Lung microvascular endothelial cell (primary cell): ENCODE measurements at places on chromosomes 4 and X. TPM values are rescaled to one million over a fixed set of nuclear protein-coding genes. Genes with fewer than 3 reads are reported as not detected.

- DNase-seq: no peak
Measured at GRCh38 chr4:109025471-109026076, 262.7 kb upstream of the ETNPPL start.

GRCh38 chr4:23904639-23905071 lies 14.8 kb upstream of the PPARGC1A start:
- no peak for DNase-seq

DNA sequence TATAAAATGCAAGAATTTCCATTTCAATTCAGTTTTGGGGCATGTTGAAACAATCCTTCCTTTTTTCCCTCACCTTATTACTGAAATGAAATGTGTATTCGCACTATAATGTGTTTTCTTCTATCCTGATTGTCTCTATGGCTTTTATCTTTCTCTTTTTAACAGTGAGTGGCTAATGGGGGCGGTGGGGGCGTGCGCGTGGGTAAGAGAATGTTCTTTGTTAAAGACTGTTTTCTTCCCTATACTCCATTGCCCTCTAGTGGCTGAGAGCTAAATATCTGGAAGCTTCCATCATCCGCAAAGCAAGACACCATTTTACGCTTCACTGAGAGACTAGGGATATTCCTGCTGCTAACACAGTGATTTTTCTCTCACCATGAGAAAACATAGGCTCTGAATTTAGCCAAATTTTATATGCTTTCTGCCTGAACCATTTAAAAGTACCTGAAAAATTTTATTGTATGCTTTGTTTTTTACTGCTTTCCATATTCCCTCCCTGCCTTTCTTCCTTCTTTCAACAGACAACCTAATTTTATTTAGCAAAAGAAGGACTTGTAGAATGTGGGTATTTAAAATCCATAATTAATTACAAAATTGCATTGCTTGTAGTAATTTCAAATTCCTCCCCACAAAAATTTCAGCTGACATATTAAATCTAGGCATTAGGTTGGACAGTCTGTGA lies 194.0 kb downstream of the GASK1B start:
- DNase-seq: peak; percentile 73

GRCh38 chr4:48681856-48682255 lies 98.2 kb downstream of the FRYL start:
- DNase-seq: peak; percentile 71

Gene FGA
- total RNA-seq: not detected in 2 replicates

- DNase-seq: no peak
Measured at GRCh38 chrX:119991005-119991787, 47.6 kb upstream of the NKAP start.

Gene CENPE
- 1.8 and 10.2 TPM in 2 replicates for total RNA-seq

Gene TMEM185A
- total RNA-seq: 12.7 and 16.8 TPM in 2 replicates

GRCh38 chrX:136880003-136880451 lies 498 bp downstream of the RBMX start:
- peak; percentile 33 for DNase-seq

Gene SAT1
- total RNA-seq: 85.7 and 147 TPM in 2 replicates

- DNase-seq: no peak
Measured at GRCh38 chr4:182242787-182243186, 415 bp upstream of the TENM3 start.

Gene GLRA2
- total RNA-seq: not detected in 2 replicates

GRCh38 chr4:168384437-168385141 lies 66.0 kb upstream of the DDX60 start:
- peak; percentile 61 for DNase-seq

- no peak for DNase-seq
Measured at GRCh38 chrX:70427365-70427764, 4.3 kb downstream of the GDPD2 start.

Gene NSUN7
- not detected in 2 replicates for total RNA-seq

DNA sequence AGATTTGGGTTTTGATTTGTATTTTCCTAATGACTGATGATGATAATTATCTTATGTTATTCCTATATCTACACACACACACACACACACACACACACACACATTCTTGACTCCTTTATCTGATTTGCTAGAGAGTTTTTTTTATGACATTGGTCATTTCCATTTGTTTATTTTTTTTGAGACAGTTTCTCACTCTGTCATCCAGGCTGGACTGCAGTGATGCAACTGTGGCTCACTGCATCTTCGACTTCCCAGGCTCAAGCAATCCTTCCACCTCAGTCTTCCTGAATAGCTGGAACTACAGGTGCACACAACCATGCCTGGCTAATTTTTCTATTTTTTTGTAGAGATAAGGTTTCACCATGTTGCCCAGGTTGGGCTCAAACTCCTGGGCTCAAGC lies 6.7 kb downstream of the ZNF81 start:
- no peak for DNase-seq

Gene EFHC2
- not detected in 2 replicates for total RNA-seq

DNA sequence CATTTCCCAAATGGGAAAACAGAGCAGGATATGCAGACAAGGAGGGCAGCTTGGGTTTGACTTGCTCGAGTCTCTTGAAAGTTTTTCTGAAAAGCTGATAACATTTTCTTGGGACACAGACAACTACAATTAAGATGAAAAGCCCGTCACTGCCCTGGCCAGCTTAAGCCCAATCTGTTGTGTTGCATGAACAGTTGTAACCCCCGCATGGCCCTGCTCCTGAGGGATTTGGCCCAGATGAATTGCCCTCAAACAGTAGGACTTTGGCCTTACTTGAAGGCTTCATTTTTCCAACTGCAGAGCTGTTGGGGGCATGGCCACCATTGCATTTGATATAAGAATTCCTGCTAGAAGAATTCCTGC lies 40.5 kb upstream of the MGST2 start:
- no peak for DNase-seq

DNA sequence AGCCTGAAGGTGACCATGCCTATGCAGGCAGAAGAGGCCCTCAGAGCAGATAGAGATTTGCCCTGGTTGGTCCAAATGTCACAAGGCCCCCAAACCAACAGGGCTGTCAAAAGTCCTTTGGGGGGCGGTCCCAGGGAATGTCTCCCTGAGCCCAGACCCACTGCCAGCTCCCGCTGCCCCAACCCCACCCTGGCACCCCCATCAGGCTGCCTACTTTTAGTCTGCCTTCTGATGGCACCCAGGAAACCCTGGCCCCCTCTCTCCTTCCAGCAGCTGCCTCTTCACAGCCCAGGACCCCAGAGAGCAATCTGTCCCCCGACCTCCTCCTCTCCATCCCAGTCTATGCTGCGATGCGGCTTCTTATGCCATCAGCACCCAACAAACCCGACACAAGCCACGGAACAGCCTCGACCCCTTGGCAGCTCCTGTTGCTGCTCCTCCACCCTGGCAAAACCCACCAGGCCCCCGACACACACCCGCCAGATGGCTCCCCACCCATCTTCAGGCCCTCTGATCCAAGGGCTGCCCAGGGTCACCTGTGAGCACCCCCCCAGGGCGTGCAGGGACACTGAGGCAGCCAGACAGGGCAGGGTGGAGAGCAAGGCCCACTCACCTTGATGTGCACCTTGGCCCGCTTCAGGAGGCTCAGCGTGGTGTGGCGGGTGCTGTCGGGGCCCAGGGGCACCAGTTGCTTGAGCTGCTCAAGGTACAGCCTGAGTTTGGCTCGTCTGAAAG lies 9.9 kb downstream of the MXD4 start:
- DNase-seq: no peak

Gene SLC2A9
- 0.65 and 0.79 TPM in 2 replicates for total RNA-seq

GRCh38 chrX:63330681-63331080 lies 20.5 kb downstream of the SPIN4 start:
- peak; percentile 12 for DNase-seq

Gene PFKFB1
- total RNA-seq: under 0.01 TPM in 1 of 2 replicates, not detected in the other

Gene GRID2
- not detected in 2 replicates for total RNA-seq

Gene GNRHR
- total RNA-seq: not detected in 2 replicates

- no peak for DNase-seq
Measured at GRCh38 chr4:180766045-180766444, 1477.2 kb upstream of the TENM3 start.

DNA sequence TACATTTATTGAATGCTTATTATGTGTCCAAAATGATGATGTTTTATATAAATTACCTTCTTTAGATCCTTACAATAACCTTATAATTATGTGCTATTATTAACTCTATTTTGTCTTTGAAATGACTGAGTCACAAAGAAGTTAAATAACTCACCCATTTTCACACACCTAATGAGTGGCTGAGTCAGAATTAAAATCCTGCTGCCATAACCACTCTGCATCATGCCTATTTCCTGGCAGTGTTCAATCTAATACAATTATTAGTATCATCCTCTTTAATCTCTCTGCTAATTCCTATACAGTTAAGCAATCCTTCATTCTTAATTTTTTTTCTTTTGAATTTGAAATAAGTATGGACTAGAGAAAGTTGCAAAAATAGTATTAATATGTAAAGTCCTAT lies 342.9 kb downstream of the CFAP299 start:
- no peak for DNase-seq

DNA sequence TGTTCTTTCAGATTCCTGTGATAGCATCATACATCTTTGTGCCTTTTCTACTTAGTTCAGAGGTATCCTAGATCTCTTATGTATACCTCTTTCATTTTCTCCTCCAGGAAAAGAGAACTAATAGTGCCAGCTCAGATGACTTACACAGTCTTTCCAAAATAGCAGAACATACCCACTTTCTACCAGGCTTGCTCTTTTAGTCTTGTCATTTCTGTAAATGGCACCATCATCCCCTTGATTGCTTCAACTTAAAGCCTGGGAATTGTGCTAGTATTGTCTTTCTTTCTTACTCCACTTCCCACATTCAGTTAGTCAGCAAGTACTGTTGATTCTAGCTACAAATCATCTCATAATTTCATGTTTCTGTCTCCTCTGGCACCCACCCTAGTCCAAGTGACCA lies 5.1 kb downstream of the APEX2 start:
- no peak for DNase-seq

Gene RBM47
- under 0.01 TPM in 1 of 2 replicates, not detected in the other for total RNA-seq

Gene STPG2
- under 0.01 TPM in 1 of 2 replicates, not detected in the other for total RNA-seq
